NCI-H748 treated with DMSO at 0.1 percent for 48 hours (cell line): ENCODE measurements at places on chromosomes 7 and 10.

DNA sequence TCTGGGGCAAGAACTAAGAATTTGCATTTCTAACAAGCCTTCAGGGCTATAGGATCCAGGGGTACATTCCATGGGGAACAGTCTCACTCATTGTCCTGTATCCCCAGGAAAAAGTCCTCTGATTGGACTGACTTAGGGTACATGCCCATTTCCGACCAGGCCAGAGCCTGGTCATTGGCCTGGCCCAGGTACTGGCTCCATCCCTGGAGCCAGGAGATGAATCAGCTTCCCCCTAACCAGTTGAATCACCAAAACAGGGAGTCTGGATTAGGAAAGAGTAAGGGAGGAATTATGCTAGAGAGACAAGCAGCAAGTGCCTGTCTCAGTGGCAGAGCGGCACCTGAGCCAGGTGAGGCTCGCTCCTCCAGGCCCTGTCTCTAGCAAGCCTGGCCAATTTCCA, 137.5 kb downstream of the FGFR2 start:
- no peak for DNase-seq

GRCh38 chr10:7988989-7989388, 65.5 kb upstream of the GATA3 start:
- no peak for DNase-seq

DNA sequence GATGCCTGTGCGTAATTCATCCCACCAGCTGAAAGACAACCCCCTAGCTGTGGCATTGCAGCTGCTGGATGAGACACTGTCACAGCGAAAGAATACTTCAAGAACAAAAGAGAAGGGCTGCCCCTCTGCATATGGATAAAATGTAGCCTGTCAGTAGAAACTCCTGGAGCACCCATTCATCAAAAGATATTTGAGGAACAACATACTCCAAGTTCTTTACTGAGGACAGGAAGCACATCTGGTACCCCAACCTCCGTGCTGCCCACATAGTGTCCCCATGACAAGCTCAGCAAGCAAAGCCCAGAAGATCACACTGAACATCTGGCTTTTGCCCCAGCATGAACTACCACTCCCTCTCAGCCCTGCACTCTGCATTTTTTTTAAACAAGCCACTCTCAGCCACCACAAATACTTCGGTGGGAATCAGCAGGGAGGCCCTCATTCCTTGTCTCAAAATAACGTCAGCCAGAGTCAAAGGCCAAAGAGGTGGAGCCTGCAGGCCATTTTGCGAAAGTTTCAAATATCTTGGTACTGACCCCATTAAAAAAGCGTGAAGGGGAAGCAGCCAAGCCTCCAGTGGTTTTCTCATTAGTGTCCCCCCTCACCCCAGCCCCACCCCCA, 1.7 kb downstream of the CREB3L2 start:
- no peak for DNase-seq

DNA sequence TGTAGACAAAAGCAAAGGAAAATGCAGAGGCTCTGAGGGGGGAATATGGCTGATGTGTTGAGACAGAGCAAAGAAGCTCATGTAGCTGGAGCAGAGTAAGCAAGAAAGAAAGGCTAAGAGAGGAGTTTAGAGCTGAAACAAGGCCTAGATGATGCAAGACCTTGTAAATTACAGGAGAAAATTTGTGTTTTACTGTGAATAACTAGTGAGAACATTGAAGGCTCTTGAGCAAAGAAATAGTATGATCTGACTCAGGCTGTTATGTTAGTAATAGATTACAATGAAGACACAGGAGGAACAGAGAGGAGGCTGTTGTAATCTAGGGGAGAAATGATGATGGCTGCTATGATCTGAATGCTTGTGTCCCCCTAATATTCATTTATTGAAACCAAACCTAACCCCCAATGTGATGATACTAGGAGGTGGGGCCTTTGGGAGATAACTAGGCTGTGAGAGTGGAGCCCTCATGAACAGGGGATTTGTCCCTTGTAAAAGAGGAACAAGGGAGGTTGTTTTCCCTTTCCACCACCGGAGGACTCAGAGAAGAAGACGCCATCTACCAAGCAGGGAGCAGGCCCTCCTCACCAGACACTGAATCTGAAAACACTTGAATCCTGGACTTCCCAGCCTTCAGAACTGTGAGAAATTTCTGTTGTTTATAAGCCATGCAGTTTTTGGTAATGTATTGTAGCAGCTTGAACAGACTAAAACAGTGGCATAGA, 394.9 kb downstream of the HTR7 start:
- no peak for DNase-seq

DNA sequence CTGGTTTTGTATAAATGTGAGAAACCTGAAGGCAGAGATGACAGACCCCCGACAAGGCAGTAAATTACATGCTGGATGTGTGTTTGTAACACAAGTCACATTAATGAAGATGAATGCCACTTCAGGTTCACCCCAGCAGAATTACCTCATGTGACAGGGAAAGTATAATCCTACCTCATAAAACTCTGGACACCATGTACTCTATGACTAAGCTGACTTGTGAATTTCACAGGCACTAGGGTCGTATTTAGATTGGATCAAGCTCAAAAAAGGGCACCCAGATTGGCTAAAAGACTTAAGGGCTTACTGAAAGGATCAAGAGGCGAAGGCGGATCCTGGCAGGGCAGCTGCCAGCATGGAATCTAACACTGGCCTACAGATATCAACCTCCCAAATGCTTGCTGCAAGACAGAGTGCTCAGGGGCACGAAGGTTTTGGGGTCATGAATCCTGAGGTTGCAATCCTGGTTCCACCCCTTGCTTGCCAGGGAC, 161.4 kb downstream of the PIP4K2A start:
- no peak for DNase-seq

DNA sequence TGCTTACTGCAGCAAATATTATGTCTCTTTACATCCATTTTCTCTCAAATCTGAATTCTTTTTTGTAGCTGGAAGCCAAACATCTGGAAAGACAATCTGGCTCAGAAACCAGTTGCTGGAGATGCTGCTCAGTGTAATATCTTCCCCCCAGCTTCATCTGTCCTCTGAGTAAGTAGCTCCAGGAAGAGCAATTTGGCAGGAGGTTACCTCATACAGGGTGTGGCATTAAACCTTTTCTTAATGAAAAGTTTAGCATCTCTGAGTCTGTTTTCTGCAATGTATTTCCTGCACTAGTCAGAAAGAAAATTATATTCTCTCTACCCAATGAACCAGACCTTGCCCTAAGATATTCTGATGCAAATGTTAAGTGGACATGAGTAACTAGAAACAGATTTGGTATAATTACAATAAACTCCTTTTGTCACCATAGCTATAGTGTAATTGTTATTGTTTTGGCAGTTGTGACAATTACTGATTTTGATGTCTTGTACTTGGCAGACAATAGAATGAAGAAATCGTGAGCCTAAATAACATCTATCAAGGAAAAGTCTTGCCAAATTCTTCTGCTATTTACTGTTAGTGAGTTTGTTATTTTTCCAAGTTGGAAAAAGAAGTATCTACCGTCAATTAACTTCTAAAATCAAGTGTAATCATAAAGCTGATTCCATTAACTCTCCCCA, 123.3 kb downstream of the WDFY4 start:
- no peak for DNase-seq

- DNase-seq, result no peak
These were observed 64.4 kb upstream of the AHR start for GRCh38 chr7:17234030-17234397.

DNA sequence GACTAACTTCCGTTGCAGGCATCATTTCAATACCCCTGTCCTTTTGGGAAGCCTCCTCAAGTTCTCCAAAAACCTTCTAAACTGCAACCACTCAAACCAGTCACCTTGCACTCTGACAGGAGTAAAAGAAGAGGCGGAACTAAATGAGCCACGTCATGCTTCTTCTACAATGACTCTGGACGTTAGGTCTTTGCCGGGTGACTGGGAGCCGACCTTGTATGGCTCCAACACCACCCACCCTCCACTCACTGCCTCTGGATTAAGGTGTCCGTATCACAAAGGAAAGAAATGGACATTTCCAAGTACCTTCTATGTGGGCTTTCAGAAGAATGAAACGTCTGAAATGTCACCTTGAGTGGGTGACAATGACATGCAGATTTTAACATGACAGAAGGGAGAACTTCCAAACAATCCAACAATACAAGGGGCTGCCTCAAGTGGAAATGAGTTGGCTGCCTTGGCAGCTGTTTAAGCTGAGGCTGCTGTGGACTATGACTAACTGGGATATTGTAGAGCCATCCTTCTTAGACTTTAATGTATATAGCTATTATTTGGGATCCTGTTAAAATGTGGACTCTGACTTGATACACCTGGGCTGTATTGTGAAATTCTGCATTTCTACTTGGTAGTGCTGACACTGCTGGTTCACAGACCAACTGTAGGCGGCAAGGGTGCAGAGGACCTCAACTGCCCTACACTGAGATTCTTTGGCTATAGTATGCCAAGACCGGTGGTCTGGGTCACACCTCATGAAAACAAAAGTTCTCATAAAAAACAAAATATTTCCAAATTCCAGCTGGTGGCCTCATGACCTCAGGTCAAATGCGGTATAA, 33.8 kb upstream of the PDLIM1 start:
- DNase-seq, result no peak

DNA sequence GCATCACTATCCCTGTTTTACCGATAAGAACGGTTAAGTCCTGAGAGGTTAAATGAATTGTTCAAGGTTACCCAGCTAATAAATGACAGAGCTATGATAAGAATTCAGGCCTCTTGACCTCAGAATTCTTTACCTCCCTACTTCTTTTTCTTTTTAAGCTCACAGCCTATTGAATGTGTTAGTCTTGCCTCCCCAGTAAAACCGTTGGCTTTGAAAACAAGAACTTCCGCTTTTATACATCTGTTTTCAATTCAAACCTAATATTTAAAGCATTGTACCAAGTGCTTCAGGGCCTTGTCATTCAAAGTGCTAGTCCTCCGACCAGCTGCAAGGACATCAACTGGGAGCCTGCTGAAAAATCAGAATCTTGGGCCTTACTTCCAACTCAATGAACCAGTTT, 15.6 kb downstream of the SEC31B start:
- DNase-seq, result no peak

GRCh38 chr10:97861924-97862323, 12.3 kb downstream of the GOLGA7B start:
- DNase-seq, result no peak

DNA sequence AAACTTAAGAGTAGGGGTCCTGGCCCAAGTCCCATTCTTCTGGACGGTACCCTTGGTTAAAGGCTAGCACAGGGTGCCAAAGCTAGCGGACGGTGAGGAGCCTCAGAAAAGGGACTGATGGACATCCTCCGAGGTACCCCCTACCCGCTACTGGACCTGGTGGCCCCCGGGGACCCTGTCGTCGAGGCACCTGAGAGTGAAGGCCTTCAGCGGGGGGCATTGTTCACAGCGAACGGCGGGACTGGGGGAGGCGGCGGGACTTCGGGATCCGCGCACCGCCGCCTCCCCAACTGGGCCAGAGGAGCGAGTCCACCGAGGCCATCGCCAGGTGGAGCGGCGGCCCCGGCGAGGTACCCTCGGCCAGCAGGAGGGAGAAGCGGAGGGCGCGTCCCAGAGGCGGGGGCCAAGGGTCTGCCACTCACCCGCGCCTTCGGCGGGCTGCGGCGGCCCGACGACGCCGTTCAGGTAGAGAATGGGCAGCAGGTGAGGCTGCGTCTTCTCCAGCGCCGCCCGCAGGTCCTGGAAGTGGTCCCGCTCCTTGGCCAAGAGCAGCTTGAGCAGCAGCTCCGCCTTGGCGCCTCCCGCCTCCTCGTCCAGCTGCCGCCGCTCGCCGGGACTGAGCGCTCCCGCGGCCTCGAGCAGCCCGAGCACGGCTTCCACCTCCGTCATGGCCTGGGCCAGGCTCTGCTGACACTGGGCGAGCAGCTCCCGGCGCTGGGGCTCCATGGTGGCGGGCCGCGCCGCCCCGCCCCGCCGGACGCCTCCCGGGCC, 575 bp downstream of the DLG5 start:
- DNase-seq, result no peak

DNA sequence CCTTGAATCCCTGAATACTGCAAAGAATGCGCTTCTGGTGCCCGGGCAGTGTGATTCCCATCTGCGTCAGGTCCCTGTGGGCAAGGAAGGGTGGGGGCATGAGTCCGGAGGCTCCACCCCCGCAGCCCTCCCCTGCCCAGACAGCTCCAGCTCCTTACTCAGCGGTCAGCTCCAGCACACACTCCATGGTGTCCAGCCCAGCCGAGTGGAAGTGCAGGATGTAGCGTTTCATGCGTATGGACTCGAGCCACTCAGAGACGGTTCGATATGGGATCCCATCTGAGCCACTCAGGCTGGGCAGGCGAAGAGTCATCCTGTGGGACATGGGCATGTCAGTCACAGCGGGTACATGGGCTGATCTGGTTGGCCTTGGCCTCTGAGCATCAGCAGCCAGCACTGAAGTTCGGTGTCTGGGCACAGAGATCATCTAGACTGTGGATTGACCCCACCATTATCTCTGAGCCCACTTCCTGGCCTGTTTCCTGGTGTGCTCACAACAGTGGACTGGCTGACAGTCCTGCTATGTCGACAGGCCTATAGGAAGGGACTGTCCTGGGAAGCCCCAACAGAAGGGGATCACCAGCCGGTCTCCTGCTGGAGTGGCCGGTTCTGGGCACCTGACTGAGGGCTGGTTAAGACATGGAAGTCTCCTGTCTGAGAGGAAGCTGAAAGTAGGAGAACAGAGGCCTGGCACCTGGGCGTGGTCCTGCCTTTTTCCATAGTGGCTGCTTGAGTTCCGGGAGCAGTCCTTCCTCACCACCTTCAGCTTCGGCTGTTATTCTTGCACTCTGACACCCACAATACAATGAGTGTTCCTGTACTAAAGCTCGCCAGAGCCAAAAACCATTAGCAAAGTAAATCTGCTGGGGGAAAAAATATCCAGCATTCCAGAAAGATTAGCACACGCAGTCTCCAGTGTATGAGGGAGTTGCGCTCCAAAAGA, 10.6 kb downstream of the ZYX start:
- no peak for DNase-seq

GRCh38 chr7:128391805-128392204, 18.0 kb downstream of the IMPDH1 start:
- no peak for DNase-seq

- no peak for DNase-seq
These were observed 71.9 kb downstream of the C10orf105 start for GRCh38 chr10:71647526-71648253.

GRCh38 chr10:70834441-70835151, 18.8 kb downstream of the SGPL1 start:
- no peak for DNase-seq

GRCh38 chr10:70503776-70504175, 25.2 kb downstream of the PALD1 start:
- no peak for DNase-seq

GRCh38 chr7:7971308-7972040, 2.9 kb downstream of the GLCCI1 start:
- DNase-seq, result peak; percentile 31

GRCh38 chr7:132113536-132114371, 462.5 kb downstream of the PLXNA4 start:
- no peak for DNase-seq
